ENCODE measurements at places on chromosomes 5 and 9. TPM values are rescaled to one million over a fixed set of nuclear protein-coding genes. Genes with fewer than 3 reads are reported as not detected.

PCDHA13 gene
- total RNA-seq = 0.15 TPM

NDUFS6 gene
- total RNA-seq = 24.2 TPM

SMIM33 gene
- total RNA-seq = not detected

ANKRD31 gene
- total RNA-seq = 0.24 TPM

LCN1 gene
- not detected for total RNA-seq

- no peaks in the 10 kb centered on the region for H3K4me1 ChIP-seq
- no peak overlapping the region for H3K27ac ChIP-seq
- H3K4me3 ChIP-seq = no peak overlapping the region
Measured at GRCh38 chr9:132804576-132805295, 73.3 kb downstream of the AK8 start.

DNA sequence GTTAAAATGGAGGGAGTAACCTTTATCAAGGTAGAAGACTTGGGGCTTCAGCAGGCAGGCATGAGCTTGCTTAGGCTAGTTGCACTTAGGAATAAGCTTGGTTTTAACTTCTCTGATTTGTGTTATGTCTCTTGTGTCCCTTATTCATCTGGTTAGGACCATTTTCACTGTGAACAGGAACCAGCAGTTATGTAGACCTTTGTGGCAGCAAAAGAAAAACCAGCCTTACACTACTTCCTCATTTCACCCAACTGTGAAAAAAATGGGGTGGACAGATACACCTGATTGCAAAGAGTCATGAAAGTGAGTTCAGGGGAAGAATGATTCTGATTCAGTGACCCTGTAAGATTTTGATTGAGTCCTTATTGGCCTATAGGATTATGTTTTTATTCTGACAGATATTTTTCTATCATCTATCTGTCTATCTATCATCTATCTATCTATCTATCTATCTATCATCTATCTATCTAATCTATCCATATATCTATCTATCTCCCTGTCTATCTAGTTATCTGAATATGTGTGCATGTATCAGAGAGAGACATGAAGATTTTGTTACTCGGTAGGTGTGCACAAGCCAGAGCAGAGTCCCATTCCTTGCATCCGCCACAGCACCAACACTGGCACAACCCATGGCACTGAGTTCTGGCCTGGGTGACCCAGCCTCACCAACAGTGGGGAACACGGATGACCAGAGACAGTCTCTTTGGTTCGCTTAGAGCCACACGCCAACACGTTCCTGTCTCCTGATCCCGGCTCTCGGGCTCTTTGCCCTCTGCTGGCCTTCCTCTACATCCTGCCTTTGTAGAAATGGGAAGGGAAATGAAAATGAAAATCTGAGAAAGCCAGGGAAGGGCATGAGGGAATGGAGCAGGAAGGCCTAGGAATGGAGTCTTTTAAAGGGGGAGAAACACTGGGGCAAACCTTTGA is 1.3 kb upstream of the ZNF366 start:
- H3K4me3 ChIP-seq = no peak overlapping the region
- H3K36me3 ChIP-seq = no peaks in the 10 kb centered on the region
- H3K4me1 ChIP-seq = peaks cover 1% of the 10 kb centered on the region
- DNase-seq = no peak
- no peaks in the 10 kb centered on the region for H3K27me3 ChIP-seq
- peak overlapping the region; percentile 28 for H3K27ac ChIP-seq

GRCh38 chr9:114442022-114442421 is 54.2 kb upstream of the AKNA start:
- H3K4me3 ChIP-seq = no peak overlapping the region
- no peak overlapping the region for H3K27ac ChIP-seq
- no peaks in the 10 kb centered on the region for H3K36me3 ChIP-seq
- no peaks in the 10 kb centered on the region for H3K4me1 ChIP-seq

DNA sequence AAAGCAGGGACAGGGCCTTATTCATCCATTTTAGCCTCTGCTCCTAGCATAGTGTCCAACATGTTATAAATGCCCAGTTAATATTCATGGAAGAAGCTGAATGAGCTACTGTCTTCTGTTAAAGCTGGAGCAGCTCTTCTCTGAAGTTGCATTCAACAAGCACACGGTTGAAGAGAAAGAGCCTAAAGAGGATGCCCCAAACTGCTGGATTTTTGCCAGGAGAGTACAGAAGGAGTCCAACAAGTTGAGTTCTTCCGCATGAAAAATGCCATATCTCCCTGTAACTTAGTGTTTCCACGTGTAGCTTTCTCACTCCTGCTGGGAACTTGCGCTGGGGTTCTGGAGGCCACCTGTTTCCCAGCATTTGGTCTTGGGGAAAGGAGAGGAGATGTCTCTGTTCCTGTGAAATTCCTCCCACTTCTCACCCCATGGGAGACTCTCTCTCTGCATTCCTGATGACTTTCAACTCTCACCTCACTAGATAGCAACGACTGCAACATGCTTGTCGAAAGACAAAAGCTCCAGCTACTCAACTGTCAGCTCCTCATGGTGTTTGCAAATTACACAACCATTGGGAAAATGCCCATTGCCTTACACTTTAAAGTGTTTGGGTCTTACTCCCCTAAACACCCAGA is 122.8 kb downstream of the KIF4B start:
- no peak for DNase-seq
- no peaks in the 10 kb centered on the region for H3K4me1 ChIP-seq
- H3K36me3 ChIP-seq = no peaks in the 10 kb centered on the region
- no peak overlapping the region for H3K4me3 ChIP-seq

DNA sequence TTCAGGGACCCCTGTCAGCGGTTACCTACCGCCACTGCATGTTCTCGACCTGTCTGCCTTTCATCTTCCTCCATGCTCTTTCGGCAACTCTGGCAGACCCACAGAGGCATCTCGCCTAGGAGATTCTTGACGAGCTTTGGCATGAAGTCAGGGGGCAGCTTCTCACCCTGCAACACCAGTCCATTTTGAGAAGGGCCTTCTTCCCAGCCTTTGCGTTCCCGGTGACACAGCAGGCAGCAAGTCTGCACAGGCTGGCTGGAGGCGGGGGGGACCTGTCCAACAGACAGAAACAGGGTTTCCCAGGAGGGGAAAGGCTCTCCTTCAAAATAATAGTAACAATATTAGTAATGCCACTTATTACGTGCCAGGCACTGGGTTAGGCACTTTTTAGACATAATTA is 15.5 kb downstream of the FAM193B start:
- H3K4me3 ChIP-seq = no peak overlapping the region
- DNase-seq = peak; percentile 71
- no peaks in the 10 kb centered on the region for H3K36me3 ChIP-seq
- H3K27ac ChIP-seq = peak overlapping the region; percentile 89

GRCh38 chr5:68592351-68592750 is 376.8 kb downstream of the PIK3R1 start:
- no peaks in the 10 kb centered on the region for H3K4me1 ChIP-seq
- no peaks in the 10 kb centered on the region for H3K27me3 ChIP-seq
- H3K27ac ChIP-seq = no peak overlapping the region
- DNase-seq = no peak
- H3K4me3 ChIP-seq = no peak overlapping the region

- H3K36me3 ChIP-seq = no peaks in the 10 kb centered on the region
- no peaks in the 10 kb centered on the region for H3K27me3 ChIP-seq
- H3K4me3 ChIP-seq = no peak overlapping the region
- H3K4me1 ChIP-seq = no peaks in the 10 kb centered on the region
Measured at GRCh38 chr5:24135536-24135935, 509.2 kb downstream of the CDH10 start.

DNA sequence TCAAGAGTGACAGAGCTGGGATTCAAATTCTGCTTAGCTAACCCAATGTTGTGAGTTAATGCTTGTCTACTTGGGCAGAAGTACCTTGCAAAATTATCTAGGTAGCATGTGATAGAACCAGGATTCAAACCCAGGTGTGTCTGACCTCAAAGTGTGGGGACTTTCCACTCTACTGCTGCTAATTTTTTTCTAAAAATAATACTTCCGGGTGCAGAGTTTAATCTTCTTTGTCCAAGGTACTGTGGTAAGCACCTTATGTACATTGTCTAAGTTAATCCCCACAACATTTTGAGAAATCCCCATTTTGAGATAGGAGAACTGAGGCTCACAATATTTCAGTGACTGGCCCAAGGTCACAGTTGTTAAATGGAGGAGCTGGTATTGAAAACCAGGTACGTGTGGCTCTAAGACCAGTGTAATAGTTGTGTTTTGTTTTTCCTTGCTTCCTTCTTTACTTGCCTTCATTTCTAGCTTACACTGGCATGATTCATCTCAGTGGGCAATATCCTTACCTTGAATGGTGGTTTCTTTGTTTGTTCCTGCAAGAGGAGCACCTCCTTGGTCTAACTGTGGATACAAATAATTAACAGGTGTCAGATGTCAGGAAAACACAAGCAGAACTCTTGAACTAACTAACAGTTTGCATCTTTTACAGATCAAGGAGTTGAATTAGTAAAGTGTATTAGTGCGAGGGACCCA is 7.5 kb downstream of the ALDOB start:
- H3K4me1 ChIP-seq = no peaks in the 10 kb centered on the region
- H3K36me3 ChIP-seq = no peaks in the 10 kb centered on the region
- no peak overlapping the region for H3K27ac ChIP-seq
- DNase-seq = no peak

DNA sequence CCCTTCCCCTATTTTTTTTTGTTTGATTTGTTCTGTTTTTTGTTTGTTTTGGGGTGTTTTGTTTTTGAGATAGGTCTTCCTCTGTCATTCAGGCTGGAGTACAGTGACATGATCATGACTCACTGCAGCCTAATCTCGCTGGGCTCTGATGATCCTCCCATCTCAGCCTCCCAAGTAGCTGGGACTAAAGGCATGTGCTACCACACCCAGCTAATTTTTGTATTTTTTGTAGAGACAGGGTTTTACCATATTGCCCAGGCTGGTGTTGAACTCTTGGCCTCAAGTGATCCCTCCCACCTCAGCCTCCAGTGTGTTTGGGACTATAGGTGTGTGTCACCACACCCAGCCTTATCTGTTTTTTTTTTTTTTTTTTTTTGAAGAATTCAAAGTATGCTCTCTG is 605.4 kb downstream of the DNAH5 start:
- no peak for DNase-seq
- H3K4me3 ChIP-seq = no peak overlapping the region
- no peaks in the 10 kb centered on the region for H3K36me3 ChIP-seq

All from aorta (tissue), 5 donors.